ENCODE measurements at places on chromosomes 4 and X.

DNA sequence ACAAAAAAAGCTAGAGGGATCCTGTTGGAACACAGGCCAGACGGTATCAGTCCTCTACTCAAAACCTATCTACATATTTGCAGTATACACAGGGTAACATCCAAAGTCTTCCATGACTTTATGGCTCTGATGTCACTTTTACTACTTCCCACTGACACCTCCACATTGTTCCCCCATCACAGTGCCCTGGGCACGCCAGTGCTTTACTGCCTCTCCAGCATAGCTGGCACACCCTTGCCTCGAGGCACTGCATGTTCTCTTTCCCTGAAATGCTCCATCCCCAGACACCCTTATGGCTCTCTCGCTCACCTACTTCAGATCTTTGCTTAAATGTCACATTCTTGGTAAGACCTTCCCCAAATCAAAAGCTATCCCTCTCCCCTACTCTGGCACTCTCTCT, 6.3 kb upstream of the ATP10D start:
- DNase-seq: no peak

DNA sequence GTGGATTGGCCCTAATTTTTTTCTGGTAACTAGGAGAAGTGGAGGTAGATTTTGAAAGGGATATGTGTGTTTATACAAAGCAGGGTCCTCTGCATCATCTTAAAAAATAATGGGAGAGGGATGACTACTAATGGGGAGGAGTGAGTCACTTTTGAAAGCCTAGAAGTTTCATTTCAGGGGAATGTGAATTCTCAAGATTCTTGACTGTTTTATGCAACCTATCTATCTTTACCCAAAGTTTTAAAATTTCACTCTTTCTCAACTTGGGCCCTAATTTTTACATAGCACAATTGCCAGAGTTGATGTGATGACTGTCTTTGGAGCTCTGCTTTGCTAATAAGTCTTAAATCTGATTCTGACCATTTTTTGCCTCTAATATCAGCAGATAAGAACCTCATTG, 445.2 kb downstream of the GRXCR1 start:
- no peak for DNase-seq

GRCh38 chrX:85419293-85419692, 39.8 kb upstream of the POF1B start:
- DNase-seq: no peak

GRCh38 chrX:63652086-63652765, 132.8 kb downstream of the ARHGEF9 start:
- no peak for DNase-seq

GRCh38 chrX:18698737-18699650, 8.5 kb upstream of the PPEF1 start:
- DNase-seq: no peak

GRCh38 chr4:38136604-38137003, 176.4 kb downstream of the PTTG2 start:
- no peak for DNase-seq

- no peak for DNase-seq
Measured at GRCh38 chr4:185290656-185291055, 81.3 kb downstream of the SNX25 start.
